ENCODE measurements at places on chromosomes 2 and 18.
A peak's percentile ranks its signal among the peaks of the same experiment; 100 is the strongest.

- H3K27ac ChIP-seq, result no peak overlapping the region
- H3K27me3 ChIP-seq, result no peaks in the 10 kb centered on the region
- H3K36me3 ChIP-seq, result no peaks in the 10 kb centered on the region
- no peak for DNase-seq
- H3K4me1 ChIP-seq, result peaks cover 2% of the 10 kb centered on the region
- no peak overlapping the region for H3K4me3 ChIP-seq
Measured at GRCh38 chr2:60442608-60443007, 110.8 kb downstream of the BCL11A start.

GRCh38 chr2:48567671-48568070, 37.7 kb downstream of the STON1 start:
- DNase-seq, result no peak
- peaks cover 4% of the 10 kb centered on the region for H3K4me1 ChIP-seq
- H3K27me3 ChIP-seq, result no peaks in the 10 kb centered on the region
- H3K36me3 ChIP-seq, result no peaks in the 10 kb centered on the region
- H3K4me3 ChIP-seq, result no peak overlapping the region

- H3K4me3 ChIP-seq, result no peak overlapping the region
- H3K36me3 ChIP-seq, result peaks cover 51% of the 10 kb centered on the region
- H3K4me1 ChIP-seq, result peaks cover 20% of the 10 kb centered on the region
- DNase-seq, result no peak
- no peak overlapping the region for H3K27ac ChIP-seq
- H3K27me3 ChIP-seq, result no peaks in the 10 kb centered on the region
Measured at GRCh38 chr2:239132786-239133185, 268.0 kb downstream of the HDAC4 start.

GRCh38 chr2:215451012-215451756, 15.3 kb upstream of the FN1 start:
- no peaks in the 10 kb centered on the region for H3K4me1 ChIP-seq
- DNase-seq, result no peak
- H3K36me3 ChIP-seq, result no peaks in the 10 kb centered on the region
- H3K27ac ChIP-seq, result no peak overlapping the region

- H3K27me3 ChIP-seq, result no peaks in the 10 kb centered on the region
- peaks cover 3% of the 10 kb centered on the region for H3K4me1 ChIP-seq
- no peak overlapping the region for H3K27ac ChIP-seq
- no peak overlapping the region for H3K4me3 ChIP-seq
Measured at GRCh38 chr2:159922563-159922962, 124.6 kb upstream of the CD302 start.

GRCh38 chr18:2979129-2979528, 33.8 kb downstream of the LPIN2 start:
- peaks cover 24% of the 10 kb centered on the region for H3K4me1 ChIP-seq
- no peak overlapping the region for H3K4me3 ChIP-seq
- H3K27me3 ChIP-seq, result no peaks in the 10 kb centered on the region
- no peak for DNase-seq

GRCh38 chr2:34001557-34001956, 402.5 kb upstream of the FAM98A start:
- H3K36me3 ChIP-seq, result no peaks in the 10 kb centered on the region
- no peaks in the 10 kb centered on the region for H3K4me1 ChIP-seq
- H3K4me3 ChIP-seq, result no peak overlapping the region
- H3K27ac ChIP-seq, result no peak overlapping the region

DNA sequence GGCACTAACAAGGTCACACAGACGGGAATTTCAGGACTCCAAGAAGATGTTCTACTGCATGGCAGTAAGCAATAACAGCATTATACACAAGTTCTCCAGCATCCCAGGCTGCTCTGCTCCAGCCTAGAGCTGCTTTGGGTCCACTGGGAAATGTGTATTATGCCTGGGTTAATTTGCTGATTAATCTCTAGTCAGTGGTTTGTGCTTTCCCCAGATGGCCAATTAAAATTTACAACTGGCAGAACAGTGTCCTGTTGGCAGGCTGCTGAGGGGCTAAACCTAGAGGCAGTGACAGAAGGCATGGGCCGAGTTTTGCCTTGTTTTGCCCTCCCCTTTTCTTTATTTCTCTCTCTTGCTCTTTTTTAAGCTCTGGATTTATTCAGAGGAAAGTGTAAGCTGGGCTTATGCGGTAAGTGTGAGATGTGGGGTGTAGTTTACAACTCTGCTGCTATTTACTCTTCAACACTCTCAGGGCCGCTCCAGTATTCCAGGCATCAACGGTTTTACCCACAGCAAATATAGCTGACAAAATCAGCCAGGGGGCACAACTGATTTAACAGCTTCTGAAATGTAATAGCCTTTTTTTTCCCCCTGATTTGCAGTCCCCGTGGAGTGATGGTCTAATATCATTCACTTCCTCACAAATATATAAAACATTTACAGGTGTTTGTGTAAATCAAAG, 348.0 kb downstream of the GPD2 start:
- no peak overlapping the region for H3K4me3 ChIP-seq
- H3K27ac ChIP-seq, result no peak overlapping the region
- H3K27me3 ChIP-seq, result no peaks in the 10 kb centered on the region
- no peaks in the 10 kb centered on the region for H3K4me1 ChIP-seq

DNA sequence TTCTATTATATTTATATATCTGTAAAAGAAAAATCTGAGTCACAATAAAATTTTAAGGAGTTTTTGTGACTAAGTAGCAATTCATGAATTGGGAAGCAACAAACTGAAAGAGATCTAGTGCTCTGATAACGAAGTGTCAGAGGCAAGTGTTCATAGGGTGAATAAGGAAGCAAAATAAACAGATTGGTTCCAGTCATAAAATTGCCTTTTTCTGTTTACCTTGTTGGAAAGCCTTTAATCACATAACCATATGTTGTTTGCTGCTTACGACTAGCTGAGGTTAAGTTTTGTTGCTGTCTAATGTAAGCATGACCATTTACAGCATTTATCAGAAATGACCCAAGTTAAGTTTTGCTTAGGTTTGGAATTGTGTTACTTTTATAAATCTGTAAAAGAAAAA, 358.9 kb downstream of the ARL6IP6 start:
- H3K27me3 ChIP-seq, result no peaks in the 10 kb centered on the region
- DNase-seq, result peak; percentile 38
- no peak overlapping the region for H3K4me3 ChIP-seq
- H3K4me1 ChIP-seq, result no peaks in the 10 kb centered on the region
- H3K27ac ChIP-seq, result no peak overlapping the region

DNA sequence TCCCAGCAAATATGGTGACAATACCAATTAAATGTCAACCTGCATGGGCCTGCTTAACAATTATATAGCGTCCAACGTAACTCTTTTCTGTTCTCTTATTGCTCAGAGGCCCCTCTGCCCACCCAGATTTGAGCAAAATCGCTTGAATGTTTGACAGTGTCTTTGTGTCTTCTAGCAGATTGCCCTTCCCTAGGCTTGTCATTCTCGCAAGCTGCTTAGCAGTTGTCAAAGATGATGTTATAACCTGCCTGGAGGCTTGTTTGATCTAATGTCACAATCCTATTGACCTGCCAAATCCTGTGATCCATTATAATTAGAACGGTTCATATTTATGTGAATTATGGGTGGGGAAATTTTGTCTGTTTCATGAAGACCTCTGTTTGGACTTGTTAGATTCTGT, 108.8 kb downstream of the FARSB start:
- H3K4me1 ChIP-seq, result no peaks in the 10 kb centered on the region
- H3K4me3 ChIP-seq, result no peak overlapping the region
- DNase-seq, result no peak
- peaks cover 10% of the 10 kb centered on the region for H3K27me3 ChIP-seq
- no peaks in the 10 kb centered on the region for H3K36me3 ChIP-seq

DNA sequence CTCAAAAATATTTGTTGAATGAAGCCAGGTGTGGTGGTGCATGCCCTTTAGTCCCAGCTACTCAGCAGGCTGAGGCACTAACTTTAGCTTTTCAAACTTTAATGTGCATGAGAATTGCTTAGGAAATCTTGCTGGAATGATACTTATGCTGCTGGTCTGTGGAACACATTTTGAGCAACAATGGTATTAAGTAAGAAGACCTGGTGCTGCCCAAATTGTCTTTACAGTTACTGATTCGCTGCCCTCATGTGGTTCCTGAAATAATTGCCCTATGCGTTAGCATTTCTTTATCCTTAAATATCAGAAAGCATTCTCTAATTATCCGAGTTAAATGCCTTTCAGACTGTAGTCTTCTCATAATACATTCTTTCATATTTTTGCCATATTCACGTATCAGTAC, 76.0 kb upstream of the SESTD1 start:
- DNase-seq, result peak; percentile 19
- H3K4me1 ChIP-seq, result peaks cover 1% of the 10 kb centered on the region
- H3K36me3 ChIP-seq, result no peaks in the 10 kb centered on the region
- H3K4me3 ChIP-seq, result no peak overlapping the region

DNA sequence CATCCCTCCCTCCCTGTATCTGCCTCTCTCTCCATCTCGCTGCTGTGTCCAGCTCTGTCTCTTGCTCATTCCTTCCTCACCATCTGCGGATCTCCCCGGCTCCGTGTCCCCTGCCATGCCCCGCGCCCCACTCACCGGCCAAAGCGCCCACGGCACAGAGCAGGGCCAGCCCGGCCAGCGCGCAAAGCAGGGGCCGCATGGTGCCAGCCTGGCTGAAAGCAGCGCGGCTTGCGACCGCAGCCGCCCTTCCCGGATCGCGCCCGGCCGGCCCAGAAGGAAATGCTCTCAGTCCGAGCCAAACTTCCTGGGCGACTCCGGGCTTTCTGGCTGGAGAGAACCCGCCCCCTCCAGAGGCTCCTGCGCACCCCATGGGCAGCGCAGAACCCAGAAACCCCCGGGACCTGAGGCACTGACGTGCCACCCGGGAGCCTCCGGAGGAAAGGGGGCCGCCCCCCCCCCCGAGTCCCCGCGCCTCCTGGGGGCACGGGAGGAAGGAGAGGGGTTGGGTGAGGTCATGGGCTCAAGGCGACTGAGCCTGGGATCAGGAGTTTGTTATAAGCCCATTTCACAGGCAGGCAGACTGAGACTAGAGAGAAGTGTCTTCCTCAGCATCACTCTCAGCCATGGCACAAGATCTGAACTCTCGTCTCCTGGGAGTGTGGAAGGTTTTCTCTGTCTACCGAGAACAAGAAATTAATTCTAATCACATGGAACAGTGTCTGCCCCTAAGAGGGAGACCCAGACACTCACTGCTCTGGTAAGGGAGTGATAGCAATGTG, 45.2 kb upstream of the RAB6C start:
- H3K4me1 ChIP-seq, result peaks cover 3% of the 10 kb centered on the region
- no peaks in the 10 kb centered on the region for H3K36me3 ChIP-seq
- H3K27me3 ChIP-seq, result peaks cover 3% of the 10 kb centered on the region
- no peak for DNase-seq

GRCh38 chr2:172560721-172561120, 4.8 kb downstream of the PDK1 start:
- H3K4me3 ChIP-seq, result no peak overlapping the region
- no peak for DNase-seq
- peaks cover 16% of the 10 kb centered on the region for H3K36me3 ChIP-seq
- no peak overlapping the region for H3K27ac ChIP-seq

DNA sequence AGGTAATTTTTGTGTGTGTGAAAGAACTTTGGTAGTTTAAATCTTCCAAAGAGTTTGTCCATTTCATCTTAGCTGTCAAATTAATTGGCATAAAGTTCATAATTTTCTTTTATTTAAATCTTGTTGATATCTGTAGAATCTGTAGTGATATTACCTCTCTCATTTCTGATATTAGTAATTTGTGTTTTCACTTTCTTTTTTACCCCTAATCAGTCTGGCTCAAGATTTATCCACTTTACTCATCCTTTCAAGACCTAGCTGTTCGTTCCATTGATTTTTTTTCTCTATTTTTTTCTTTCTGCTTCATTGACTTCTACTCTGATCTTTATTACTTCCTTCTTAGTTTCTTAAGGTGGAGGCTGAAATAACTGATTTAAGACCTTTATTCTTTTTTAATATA, 142.5 kb upstream of the OTX1 start:
- no peak overlapping the region for H3K4me3 ChIP-seq
- H3K27ac ChIP-seq, result no peak overlapping the region

DNA sequence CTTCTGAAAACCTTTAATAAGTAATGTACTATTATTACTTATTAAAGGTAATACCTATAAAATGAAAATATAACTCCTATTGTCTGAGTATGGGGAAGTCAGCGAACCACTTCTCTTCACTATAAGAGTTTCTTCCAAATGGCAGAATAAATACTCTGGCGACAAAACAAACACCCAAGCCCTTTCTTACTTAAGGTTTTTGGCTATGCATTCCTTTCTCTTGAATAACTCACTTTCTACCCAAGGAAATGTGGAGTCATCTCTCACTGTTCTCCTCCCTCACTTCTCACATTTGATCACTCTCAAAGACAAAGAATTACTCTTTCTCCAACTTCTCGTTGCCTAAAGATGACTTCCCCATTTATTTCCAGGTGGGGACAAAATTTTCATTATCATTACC, 816.8 kb upstream of the CRIM1 start:
- no peaks in the 10 kb centered on the region for H3K36me3 ChIP-seq
- no peaks in the 10 kb centered on the region for H3K27me3 ChIP-seq
- H3K4me1 ChIP-seq, result no peaks in the 10 kb centered on the region
- H3K27ac ChIP-seq, result no peak overlapping the region

DNA sequence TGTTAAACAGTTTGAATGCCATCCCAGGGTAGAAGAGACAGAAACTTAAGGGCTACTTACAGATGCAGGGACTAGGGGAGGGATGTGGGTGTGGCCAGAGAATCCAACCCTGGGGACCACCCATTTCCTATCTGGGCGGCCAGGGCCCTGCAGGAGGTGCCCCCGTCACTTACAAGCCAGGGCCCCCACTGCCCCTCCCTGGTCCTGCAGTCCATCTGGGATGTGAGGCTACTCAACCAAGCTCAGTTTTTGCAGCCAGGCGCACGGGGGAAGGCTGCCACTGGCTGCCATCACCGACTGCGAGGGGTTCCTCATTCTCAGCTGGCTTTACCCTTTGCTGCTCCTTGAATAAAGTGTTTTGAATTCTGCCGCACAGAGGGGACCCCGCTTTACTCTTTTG, 42.1 kb downstream of the RRM2 start:
- no peak overlapping the region for H3K4me3 ChIP-seq
- no peaks in the 10 kb centered on the region for H3K27me3 ChIP-seq
- H3K36me3 ChIP-seq, result no peaks in the 10 kb centered on the region
- peaks cover 6% of the 10 kb centered on the region for H3K4me1 ChIP-seq
- no peak for DNase-seq

GRCh38 chr2:159089543-159089942, 121.1 kb downstream of the TANC1 start:
- H3K4me3 ChIP-seq, result no peak overlapping the region
- DNase-seq, result no peak
- no peaks in the 10 kb centered on the region for H3K27me3 ChIP-seq

DNA sequence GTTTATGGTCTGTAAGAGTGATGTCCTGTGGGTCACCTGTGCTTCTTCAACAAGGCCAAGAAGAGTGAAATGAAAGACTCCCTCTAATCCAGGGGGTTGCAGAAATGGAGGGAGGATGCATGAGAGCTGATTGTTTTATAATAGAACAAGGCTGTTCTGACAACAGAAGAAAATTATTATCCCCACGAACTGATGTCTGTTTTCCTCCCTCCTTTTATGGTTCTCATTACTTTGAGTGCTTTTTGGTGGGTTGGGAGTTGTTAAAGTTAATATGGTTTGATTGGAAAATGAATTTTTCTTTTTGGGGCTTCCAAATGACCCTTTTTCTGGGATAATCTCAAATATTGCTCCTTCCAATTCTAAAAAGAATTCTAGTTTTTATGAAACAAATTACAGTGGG, 33.6 kb downstream of the GATA6 start:
- H3K4me1 ChIP-seq, result no peaks in the 10 kb centered on the region
- no peak overlapping the region for H3K4me3 ChIP-seq
- H3K36me3 ChIP-seq, result peaks cover 23% of the 10 kb centered on the region
- no peak for DNase-seq

All from mesenchymal stem cell (in vitro differentiated cells and primary cell).